ENCODE measurements at places on chromosomes 6 and 20. TPM values are rescaled to one million over a fixed set of nuclear protein-coding genes. Genes with fewer than 3 reads are reported as not detected.

The PEX7 gene
- 7.5 TPM for total RNA-seq

The BPIFA3 gene
- not detected for total RNA-seq

The PPP1R3G gene
- 0.07 TPM for total RNA-seq

The MYLK2 gene
- total RNA-seq = 0.07 TPM

The C20orf144 gene
- total RNA-seq = 0.07 TPM

The MAPK13 gene
- total RNA-seq = 34.0 TPM

The ALDH8A1 gene
- 0.04 TPM for total RNA-seq

The RFX6 gene
- not detected for total RNA-seq

The ADGRF5 gene
- total RNA-seq = 0.03 TPM
